ENCODE measurements at places on chromosomes 6 and 20.

DNA sequence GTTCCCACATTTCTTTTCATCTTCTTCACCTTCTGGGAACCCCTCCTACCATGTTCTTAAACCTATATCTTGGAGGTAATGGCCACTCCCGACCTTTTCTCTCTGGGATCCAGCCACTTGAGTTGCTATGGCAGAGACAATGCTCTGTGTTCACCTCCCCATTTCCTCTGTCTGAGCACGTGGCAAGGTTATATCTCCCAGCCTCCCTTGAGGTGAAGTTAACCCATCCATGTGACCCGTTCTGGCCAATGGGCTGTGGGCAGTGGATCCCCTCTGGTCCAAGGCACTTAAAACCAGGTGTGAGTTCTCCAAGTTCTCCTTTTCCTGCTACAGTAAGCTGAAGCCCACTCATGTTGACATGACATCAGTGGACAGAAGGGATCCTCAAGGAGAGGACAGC is 261.4 kb downstream of the LRFN2 start:
- H3K36me3 ChIP-seq = no peaks in the 10 kb centered on the region
- no peaks in the 10 kb centered on the region for H3K27me3 ChIP-seq
- no peak overlapping the region for H3K27ac ChIP-seq
- no peaks in the 10 kb centered on the region for H3K4me1 ChIP-seq
- DNase-seq = no peak

GRCh38 chr20:10263385-10264165 is 44.9 kb downstream of the SNAP25 start:
- no peaks in the 10 kb centered on the region for H3K36me3 ChIP-seq
- H3K4me3 ChIP-seq = no peak overlapping the region
- no peak for DNase-seq
- H3K27me3 ChIP-seq = no peaks in the 10 kb centered on the region

DNA sequence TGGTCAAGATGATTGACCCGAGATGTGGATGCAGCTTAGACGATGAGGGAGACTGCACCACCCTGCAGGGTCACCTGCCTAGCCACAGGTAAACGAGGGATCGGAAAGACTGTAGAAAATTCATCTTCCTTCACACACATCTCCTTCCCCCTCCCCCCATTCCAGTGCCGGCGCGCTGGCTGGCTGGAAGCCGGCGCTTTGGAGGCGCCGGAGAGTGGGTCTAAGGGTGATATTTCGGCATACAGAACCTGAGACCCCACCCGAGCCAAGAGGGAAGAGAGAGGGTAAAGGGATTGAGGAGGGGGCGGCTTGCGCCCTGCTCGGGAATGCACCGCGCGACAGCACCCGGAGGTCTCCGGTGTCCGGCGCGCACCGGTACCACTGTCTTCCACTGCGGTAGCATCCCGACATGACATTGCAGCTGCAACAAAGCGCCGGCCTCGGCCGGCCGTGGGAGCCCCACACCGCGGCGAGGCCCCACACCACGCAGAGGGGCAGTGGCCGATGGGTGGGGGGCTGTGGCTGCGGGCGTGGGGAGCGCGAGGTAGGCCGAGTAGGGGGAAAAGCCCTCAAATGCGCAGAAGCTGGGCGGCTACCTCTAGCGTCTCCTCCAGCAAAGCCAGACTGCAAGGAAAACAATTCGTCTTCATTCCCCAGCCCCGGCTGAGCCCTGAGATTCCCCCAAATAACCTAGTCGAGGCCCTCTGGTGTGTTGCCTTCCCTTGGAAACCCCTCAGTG is 984 bp downstream of the TNFRSF21 start:
- no peaks in the 10 kb centered on the region for H3K27me3 ChIP-seq
- H3K4me1 ChIP-seq = peaks cover 41% of the 10 kb centered on the region
- peak overlapping the region; percentile 80 for H3K27ac ChIP-seq
- H3K4me3 ChIP-seq = peak overlapping the region; percentile 91

DNA sequence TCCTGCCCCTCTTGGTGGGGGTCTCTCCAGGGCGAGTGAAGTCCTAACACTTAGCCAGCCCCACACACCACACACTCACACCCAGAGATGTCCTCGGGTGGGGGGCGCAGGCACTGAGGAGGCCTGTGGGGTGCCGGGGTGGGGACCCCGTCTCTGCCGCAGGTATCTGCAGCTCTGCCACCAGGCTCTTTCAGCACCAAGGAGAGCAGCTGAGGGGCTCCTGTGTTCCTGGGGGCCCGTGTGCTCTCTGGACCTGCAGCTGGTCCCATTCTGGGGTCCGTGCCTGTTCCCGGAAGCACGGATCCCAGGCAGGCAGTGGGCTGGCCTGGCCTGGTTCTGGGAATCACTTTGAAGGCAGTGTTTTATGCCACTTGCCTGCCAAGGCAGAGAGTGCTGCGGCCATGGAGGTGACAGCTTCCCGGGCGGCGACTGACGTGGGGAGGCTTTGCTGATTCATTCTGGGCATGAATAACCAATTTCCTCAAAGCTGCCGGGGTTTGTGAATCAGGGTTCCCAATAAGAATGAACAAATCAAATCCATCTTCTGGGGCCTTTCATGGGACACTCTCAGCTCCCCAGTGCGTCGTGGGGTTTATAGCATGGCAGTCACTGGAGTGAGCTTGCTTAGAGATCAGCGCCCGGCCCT is 54.4 kb upstream of the SLCO4A1 start:
- H3K36me3 ChIP-seq = no peaks in the 10 kb centered on the region
- no peaks in the 10 kb centered on the region for H3K4me1 ChIP-seq
- no peak overlapping the region for H3K27ac ChIP-seq

DNA sequence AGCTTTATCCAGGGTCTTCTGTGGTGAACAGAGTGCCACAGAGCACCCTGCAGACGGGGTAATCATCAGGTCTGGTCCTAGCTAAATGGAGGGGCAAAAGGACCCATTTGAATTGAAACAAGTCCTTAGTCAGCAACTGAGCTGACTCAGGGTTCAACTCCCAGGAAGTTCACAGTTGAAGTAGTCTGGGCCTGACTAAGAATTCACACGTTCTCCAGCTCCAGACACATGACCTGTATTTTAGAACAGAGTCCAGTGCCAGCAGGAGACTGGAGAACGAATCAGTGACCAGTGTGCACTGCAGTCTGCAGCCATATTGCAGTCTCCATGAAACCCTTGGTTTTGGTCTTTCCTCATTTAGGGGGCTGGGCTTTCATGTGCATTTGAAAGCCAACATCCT is 85.2 kb downstream of the ELOVL4 start:
- H3K4me3 ChIP-seq = no peak overlapping the region
- H3K27me3 ChIP-seq = no peaks in the 10 kb centered on the region
- H3K4me1 ChIP-seq = peaks cover 7% of the 10 kb centered on the region

GRCh38 chr6:49668083-49668511 is 31.5 kb upstream of the RHAG start:
- no peak overlapping the region for H3K4me3 ChIP-seq
- H3K4me1 ChIP-seq = peaks cover 23% of the 10 kb centered on the region
- no peak overlapping the region for H3K27ac ChIP-seq
- DNase-seq = no peak
- H3K27me3 ChIP-seq = no peaks in the 10 kb centered on the region
- no peaks in the 10 kb centered on the region for H3K36me3 ChIP-seq

Data from Caco-2 (cell line).